ENCODE measurements at places on chromosomes 2 and 18.

DNA sequence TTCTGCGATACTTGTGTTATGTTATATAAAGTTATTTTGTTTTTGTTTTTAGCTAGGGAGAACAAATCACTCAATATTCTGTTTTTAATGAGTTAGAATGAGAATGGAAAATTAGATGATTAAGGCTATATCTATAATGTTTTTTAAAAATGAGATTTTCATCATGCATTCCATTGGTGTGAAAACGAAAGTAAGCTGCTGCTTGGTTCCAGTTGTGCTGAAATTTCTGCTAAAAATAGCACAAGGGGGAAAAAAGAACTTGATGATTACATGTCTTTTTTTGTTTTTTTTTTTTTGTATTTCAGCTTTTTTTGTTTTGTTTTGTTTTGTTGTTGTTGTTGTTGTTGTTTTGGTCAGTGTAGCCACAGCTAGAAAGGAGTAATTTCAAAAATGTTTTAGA lies 242.6 kb upstream of the KCNJ3 start:
- peak overlapping the region; percentile 73 for H3K4me3 ChIP-seq
- no peak overlapping the region for H3K27ac ChIP-seq
- no peaks in the 10 kb centered on the region for H3K36me3 ChIP-seq
- H3K4me1 ChIP-seq = no peaks in the 10 kb centered on the region
- no peaks in the 10 kb centered on the region for H3K27me3 ChIP-seq
- DNase-seq = peak; percentile 1

DNA sequence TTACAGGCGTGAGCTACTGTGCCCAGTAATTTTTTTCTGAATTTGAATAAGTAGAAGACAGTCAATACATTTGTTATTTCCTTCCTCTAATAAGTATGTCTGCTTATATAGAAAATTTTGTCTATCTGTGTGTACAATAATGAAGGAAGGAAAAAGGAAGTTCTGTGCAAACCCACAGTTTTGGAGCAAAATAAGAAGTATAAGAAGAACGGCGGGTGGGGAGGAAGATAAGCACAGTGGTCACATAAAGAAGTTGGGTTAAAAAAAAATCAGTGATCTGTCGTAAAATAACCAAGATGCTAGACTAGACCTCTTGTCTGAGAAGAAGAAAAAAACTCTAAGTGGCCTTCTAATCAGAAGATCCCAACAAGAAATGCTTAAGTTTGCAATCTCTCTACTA lies 20.2 kb downstream of the MGAT4A start:
- no peak for DNase-seq
- no peaks in the 10 kb centered on the region for H3K36me3 ChIP-seq
- no peak overlapping the region for H3K4me3 ChIP-seq
- no peak overlapping the region for H3K27ac ChIP-seq
- no peaks in the 10 kb centered on the region for H3K4me1 ChIP-seq

DNA sequence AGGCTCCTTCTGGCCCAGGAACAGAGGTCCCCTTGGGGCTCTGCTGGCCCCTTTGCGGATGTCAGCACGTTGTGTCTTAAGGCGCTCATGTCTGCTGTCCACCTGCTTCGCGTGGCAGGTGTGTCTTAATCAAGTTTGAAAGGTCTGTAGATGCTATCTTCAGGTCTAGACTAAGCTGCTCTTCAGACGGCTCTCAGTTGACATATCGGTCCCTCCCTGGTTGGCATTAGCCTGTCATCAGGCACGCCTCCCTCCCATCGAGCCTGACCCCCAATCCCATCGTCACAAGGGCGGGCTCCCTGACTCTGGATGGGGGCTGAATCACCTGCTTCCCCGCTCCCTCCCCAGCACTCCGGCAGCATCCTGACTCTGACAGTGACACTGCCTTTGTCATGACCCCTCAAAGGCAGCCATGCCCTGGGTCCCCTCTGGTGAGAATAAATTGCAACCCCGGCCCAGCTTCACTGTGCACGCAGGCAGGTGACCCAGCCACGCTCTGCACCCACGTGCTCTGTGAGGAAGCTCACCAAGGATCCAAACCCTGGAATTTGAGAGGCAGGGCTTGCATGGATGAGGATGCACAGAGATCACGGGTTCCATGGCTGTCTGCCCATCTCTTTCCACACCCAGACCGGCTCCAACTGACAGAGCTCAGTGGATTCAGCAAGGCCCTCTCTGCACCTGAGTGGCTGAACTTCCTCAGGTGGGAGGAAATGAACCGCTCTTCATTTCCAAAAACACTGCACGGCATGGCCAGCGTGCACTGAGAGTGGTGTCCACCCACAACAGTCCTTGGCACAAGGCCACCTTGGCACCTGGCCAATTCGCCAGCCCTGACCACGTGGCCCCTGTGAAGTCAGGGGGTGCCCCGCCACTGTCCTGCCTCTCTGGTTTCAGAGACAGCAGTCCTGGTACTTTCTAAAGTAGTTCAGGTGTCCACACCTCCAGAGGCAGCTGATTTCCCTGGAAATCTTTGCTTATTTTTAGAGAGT lies 110.2 kb upstream of the GPC1 start:
- H3K27ac ChIP-seq = no peak overlapping the region
- H3K27me3 ChIP-seq = no peaks in the 10 kb centered on the region
- DNase-seq = no peak

DNA sequence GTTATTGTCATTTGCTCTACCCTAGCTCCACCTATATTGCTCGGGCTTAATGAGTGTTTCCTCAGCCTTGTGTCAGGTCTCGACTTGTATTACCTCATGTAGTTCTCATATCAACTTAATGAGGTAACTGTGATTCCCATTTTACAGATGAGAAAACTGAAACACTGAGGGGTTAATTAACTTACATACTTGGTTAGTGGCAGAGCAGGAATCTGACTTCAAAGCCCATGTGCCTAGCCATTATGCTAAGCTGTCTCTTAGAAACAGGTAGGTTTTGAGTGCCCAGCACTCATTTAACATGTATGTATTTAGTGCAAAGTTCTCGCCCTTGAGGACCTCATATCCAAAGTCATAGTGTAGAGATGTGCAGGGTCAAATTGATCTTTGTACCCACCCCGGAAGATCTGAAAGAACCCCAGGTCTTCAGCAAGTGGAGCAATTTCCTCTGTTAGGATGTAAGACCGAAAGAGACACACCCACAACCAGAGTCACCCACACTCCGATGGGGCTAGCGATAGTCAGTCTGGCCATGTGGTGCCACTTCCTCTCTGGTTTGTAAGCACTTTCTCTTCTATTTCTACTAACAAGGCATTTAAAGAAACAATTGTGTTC lies 121.0 kb upstream of the SLC39A10 start:
- no peaks in the 10 kb centered on the region for H3K36me3 ChIP-seq
- peaks cover 6% of the 10 kb centered on the region for H3K4me1 ChIP-seq
- no peaks in the 10 kb centered on the region for H3K27me3 ChIP-seq
- H3K27ac ChIP-seq = no peak overlapping the region
- H3K4me3 ChIP-seq = no peak overlapping the region

DNA sequence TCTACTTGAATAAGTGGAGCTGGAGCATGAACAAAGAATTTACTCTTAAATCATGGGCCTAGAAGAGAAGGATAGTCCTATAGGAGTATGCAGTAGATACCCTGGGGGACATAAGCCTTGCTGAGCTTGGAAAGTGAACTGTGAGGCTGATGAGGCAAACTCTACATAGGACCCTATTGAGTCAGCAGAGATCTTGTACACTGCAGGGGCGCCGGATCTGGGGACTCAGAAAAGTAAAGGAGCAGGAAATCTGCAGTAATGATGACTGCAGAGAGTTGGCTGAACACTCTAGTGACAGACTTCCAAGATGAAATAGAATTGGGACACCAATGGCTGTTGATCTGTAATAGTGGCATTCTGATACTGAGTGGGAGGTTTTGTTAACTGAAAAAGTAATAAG lies 543.7 kb downstream of the XIRP2 start:
- no peaks in the 10 kb centered on the region for H3K4me1 ChIP-seq
- no peak overlapping the region for H3K4me3 ChIP-seq
- no peaks in the 10 kb centered on the region for H3K36me3 ChIP-seq
- H3K27me3 ChIP-seq = no peaks in the 10 kb centered on the region
- no peak for DNase-seq

GRCh38 chr2:30226144-30227032 lies 4.9 kb upstream of the LBH start:
- no peak overlapping the region for H3K4me3 ChIP-seq
- peaks cover 14% of the 10 kb centered on the region for H3K4me1 ChIP-seq
- DNase-seq = no peak
- no peak overlapping the region for H3K27ac ChIP-seq
- peaks cover 18% of the 10 kb centered on the region for H3K27me3 ChIP-seq

DNA sequence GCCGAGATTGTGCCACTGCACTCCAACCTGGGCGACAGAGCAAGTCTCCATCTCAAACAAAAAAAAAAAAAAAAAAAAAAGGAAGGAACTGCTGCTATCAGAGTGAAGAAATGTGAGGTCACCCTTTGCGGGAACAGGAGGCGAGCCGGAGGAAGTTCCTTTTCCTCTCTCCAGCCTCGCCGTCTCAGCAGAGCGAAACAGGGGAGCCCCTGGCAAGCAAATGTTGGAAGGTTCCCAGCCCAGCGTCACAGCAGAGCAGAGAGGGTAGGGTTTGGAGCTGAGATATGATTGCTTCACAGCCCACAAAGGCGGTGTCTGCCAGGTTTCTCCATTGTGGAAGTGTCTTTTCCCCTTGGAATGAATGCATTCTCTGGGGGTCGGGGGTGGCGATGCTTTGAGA lies 28.5 kb downstream of the SLC20A1 start:
- no peak for DNase-seq
- H3K4me1 ChIP-seq = no peaks in the 10 kb centered on the region
- H3K27ac ChIP-seq = no peak overlapping the region
- H3K4me3 ChIP-seq = no peak overlapping the region
- no peaks in the 10 kb centered on the region for H3K27me3 ChIP-seq

- peak overlapping the region; percentile 88 for H3K4me3 ChIP-seq
- no peaks in the 10 kb centered on the region for H3K27me3 ChIP-seq
- H3K36me3 ChIP-seq = peaks cover 11% of the 10 kb centered on the region
- no peak for DNase-seq
- H3K27ac ChIP-seq = no peak overlapping the region
- peaks cover 2% of the 10 kb centered on the region for H3K4me1 ChIP-seq
Observed at GRCh38 chr2:206160807-206161179, 1.1 kb downstream of the EEF1B2 start.

- no peaks in the 10 kb centered on the region for H3K4me1 ChIP-seq
- no peak for DNase-seq
- no peaks in the 10 kb centered on the region for H3K27me3 ChIP-seq
- no peak overlapping the region for H3K4me3 ChIP-seq
- no peak overlapping the region for H3K27ac ChIP-seq
- H3K36me3 ChIP-seq = no peaks in the 10 kb centered on the region
Observed at GRCh38 chr18:2083691-2084090, 487.6 kb downstream of the METTL4 start.

GRCh38 chr2:100010606-100011005 lies 131.8 kb downstream of the AFF3 start:
- no peak overlapping the region for H3K4me3 ChIP-seq
- DNase-seq = no peak
- no peaks in the 10 kb centered on the region for H3K27me3 ChIP-seq
- peaks cover 9% of the 10 kb centered on the region for H3K36me3 ChIP-seq
